ENCODE measurements at places on chromosomes 12 and 14.

DNA sequence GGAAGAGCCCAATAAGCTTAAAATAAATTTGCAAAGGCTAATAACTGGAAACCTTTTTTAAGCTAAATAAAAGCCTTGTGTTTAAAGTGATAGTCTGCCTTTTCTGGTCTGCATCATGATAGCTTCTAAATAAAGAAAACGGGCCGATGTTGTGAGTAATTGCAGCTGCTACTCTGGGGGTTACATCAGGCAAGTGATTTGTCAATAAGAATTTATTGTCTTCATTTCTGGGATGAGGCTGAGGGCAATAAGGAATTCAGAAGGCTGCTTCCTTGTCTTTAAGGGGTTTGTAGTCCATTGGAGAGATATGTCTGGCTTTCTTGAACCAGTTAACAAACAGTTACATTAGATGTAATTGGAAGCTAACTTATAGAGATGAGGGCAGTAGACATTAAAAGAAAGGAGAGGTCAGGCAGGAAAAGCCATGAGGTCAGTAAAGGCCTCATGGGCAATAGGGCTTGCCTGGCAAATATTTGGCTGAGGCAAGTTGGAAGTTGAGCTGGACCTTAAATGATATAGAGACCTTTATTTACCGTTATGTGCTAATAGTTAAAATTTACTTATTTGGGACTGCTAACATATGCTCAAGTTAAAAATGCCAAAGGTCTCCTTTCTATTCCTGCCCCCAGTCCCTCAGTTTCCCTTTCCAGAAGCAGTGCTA is 85.0 kb downstream of the CRADD start:
- DNase-seq = no peak

- no peak for DNase-seq
Measured at GRCh38 chr12:100024974-100025555, 40.3 kb upstream of the ANKS1B start.

- DNase-seq = no peak
Measured at GRCh38 chr12:58934528-58934927, 14.2 kb upstream of the LRIG3 start.

- no peak for DNase-seq
Measured at GRCh38 chr12:54217774-54218241, 29.0 kb upstream of the SMUG1 start.

- no peak for DNase-seq
Measured at GRCh38 chr14:100525615-100526014, 61.6 kb downstream of the BEGAIN start.

- DNase-seq = no peak
Measured at GRCh38 chr12:103855036-103855712, 14.1 kb upstream of the NT5DC3 start.

DNA sequence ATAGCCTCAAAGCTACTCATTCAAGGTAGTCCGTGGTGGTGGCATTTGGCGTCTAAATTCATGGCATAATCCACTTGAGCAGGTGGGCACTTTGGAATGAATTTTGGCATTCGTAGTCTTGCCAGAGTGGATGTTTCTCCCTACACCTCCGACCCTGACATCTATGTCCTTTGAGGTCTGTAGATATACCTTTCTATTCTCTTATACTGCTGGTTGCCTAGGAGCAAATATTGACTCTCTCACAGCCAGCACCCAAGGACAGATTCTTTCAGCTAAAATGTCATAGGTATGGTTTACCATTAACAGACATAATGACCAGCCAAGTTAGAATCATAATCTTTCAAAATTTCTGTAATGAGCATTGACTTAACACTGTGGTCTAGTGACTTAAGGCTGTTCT is 47.4 kb upstream of the FLRT2 start:
- DNase-seq = no peak

DNA sequence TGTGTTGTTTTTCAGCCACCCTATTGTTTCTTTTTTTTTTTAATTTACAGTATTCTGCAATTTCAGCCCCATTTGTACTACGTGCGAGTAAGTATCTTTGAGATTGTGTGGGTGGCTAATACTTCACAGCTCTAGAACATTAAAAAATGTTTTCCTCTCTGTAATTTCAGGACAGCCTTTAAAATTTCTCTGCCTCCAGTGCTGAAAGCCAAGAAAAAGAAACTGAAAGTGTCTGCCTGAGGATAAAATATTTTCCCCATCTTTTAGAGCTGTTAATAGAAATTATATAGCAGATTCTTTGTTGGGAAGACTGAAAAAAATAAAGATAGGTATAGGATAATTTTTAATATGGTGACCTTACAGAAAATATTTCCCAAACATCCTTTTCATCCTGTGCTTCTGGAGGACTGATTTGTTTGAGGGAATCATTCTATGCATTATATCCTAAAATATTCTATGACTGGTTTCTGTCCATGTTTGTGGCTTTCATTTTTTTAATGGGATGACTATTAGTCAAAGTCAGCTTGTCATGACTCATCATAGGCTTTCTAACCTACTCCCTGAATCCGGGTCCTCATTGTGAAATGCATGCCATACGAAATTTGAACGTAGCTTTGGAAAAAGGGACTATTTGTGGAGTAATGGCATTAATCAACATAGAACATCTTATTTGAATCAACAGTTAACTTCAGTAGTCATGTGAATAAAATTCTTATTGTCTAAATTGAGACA is 10.8 kb upstream of the TCTN2 start:
- no peak for DNase-seq

- no peak for DNase-seq
Measured at GRCh38 chr12:49515266-49515665, 23.6 kb upstream of the KCNH3 start.

- no peak for DNase-seq
Measured at GRCh38 chr12:125197326-125197725, 132.1 kb downstream of the AACS start.

DNA sequence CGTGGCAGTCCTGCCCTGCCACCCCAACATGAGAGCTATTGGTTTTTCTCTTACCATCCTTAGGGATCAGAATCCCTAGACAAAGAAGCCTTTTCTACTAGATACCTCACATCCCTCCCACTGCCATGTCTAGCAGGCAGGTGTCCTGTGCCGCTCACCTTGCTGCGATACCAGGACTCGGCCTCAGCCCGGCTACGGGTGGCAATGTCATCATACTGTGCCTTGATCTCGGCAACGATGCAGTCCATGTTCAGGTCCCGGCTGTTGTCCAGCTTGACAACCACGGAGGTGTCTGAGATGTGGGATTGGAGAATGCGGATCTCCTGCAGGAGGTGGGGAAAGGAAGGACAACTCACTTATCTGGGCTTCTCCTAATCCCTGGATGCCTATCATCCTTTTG is 4.5 kb downstream of the KRT83 start:
- no peak for DNase-seq

- DNase-seq = no peak
Measured at GRCh38 chr12:123937707-123938591, 34.7 kb downstream of the CCDC92 start.

DNA sequence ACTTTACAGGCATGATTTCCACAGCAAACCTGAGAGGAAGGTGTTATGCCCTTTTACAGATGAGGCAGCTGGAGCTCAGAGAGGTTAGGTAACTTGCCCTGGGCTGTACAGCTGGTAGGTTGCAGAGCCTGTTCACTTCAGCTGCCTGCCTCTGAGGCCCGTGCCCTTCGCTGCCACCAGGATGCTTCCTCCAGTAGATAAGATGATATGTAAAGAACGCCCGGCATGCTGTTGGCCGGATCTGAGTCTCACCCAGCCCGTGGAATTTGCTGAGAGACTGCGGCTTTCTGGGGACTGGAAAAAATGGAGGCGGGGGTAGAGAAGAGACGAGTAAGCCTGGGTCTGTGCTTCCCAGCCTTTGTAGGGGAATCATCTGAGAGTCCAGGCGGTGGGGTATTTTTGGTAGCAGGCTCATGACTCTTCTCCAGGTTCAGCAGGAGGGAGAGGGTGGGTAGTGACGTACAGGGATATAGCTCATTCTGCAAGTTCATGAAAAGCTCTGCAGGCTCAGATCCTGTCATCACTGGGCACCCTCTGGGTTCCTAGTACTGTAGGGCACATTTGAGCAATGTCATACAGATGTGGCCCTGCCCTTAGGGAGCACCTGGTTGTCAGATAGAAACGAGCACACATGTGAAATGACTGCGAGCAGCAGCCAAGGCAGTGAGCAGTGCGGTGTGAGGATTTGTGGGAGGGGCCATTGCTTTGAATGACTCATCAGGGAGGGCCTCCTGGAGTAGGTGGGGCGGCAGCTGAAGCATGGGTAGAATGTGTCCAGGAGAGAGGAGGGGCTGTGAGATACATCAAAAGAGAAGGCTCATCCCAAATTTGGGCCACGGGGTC is 159.4 kb downstream of the TSPAN9 start:
- DNase-seq = peak; percentile 35

All from NCI-H2171 (cell line).